ENCODE measurements at places on chromosomes 2 and 18.

GRCh38 chr2:149167941-149168340 is 129.4 kb downstream of the LYPD6B start:
- no peak for DNase-seq

GRCh38 chr18:3067165-3067661 is 54.3 kb upstream of the LPIN2 start:
- DNase-seq: no peak

DNA sequence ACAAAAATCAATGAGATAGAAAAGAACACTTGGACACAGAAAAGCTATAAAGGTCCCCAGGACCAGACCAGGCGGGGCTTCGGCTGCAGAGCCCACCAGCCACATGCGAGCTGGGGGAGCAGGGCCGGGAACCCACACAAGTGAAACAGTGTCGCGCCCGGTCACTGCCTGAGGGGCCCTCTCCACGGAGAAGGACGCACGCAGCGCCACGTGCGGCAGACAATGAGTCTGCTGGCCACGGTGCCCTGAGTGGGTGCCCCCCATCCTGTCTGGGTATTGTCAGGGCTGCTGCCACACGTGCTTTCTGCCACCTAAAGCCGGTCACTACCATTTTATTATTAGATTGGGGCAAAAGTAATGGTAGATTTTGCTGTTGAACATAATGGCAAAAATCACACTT is 207.9 kb upstream of the HDAC4 start:
- no peak for DNase-seq

DNA sequence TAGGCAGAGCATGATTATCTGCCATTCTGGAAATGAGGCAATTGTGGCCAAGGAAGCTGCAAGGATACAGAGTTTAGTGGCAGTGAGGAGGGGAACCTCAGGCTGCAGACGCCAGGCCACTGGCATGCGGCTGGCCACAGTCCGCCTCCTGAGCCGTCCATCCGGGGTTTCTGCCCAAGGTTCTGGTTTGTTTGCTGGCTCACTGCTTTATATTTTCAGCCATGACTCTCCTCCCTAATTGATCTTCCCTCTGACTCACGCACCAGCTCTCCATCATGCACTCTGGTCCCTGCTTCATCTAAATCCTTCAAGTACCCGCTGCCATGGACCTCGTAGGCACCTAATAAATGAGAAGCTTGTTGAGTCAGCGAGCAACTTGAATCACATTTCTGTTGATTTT is 107.8 kb upstream of the REV1 start:
- DNase-seq: no peak

DNA sequence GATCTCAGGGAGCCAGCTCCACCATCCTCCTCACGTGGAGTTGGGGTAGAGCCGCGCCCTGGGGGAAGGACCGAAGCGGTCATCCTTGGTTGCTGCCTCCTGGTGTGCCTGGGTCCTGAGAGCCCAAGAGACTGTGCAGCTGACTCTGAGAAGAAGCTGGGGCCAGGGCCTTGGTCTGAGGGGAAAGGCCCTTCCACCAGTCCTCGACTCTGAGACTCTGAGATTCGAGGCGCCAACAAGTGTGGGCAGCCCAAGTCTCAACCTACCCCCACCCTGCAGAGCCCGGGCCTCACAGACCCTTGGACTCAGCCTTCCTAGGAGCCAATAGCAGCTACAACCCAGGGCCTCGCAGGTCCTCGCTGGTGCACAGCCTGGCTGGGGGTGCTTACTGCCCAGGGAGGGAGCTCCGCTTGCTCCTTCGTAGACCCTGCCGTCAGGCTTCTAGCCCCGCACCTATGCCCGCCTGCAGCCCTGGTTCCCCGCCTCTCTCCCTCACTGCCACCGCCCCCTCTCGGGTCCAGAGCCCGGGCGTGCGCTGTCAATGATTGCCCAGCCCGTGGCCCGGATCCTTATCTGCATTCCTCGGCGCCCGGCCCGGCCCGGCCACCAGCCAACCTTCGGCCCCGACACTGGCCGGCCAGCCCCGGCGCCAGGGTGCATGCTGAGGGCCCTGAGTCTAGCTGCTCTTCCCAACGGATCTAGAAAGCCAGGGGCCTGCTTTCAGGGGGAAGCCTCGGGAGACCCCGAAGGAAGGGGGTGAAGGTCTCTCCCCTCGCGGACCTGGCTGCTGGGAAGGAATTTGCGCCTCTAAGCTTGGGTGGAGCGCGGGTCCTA is 2.0 kb downstream of the IHH start:
- DNase-seq: peak; percentile 74

DNA sequence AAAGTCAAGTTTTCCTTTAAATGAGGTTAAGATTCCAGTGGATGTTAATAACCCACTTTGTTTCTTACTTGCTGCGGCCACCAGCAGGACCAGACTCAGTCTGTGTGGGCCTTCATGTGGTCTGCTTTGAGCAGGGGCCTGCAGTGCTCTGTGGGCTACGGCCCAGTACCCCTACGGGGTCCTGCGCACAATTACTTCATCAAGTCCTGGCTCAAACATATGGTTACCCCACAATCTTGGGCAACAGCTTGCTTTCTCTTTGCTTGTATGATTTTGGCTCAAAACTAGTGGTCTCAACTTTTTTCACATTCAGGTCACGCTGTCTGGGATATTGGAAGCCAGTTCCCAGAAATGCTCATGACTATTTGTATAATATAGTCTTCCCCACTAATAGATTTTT is 64.2 kb downstream of the PTPN2 start:
- no peak for DNase-seq

GRCh38 chr2:11203480-11203879 is 48.2 kb downstream of the SLC66A3 start:
- no peak for DNase-seq

DNA sequence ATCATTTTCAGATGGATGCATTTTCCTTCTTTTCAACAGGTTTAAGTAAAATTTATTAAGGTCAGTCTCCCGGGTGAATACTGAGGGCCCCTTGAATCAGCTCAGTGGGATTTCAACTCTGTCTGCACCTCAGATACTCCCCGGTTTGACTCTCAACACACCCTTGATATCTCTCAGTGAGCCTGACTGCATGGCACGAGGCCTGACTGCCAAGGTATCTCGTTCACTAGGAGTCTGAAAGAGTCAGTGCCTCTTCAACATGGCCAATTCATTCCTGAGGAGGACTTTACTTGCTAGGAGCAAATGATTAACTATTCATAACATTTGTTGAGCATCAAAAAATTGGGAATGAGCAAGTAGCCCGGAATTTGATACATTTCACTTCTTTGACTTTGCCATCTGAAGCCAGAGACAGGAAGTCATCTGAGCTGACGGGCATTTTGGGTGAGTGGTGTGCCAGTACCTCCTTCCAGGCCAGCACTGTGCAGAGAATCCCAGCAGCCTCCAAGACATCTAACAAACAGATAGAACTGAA is 81.0 kb downstream of the VAPA start:
- no peak for DNase-seq

- DNase-seq: peak; percentile 59
Observed at GRCh38 chr2:120253021-120253882, 600 bp downstream of the RALB start.

DNA sequence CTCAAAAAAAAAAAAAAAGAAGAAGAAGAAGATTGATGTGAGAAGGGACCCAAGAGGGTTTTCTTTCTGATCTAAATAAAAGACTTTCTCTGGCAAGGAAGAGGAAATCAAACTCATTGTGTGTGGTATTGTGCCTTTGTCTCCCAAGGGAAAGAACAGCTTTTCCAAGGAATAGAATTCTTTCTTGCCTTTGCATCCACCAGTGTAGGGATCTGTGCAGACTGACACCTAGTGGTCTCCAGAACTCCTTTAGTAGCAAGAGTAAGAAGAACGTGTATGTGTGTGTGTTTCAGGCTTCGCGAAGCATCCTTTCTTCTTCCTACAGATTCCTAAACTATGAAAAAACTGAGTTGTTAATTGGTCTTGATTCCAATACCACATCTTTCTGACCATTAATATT is 33.5 kb upstream of the CRIM1 start:
- no peak for DNase-seq

DNA sequence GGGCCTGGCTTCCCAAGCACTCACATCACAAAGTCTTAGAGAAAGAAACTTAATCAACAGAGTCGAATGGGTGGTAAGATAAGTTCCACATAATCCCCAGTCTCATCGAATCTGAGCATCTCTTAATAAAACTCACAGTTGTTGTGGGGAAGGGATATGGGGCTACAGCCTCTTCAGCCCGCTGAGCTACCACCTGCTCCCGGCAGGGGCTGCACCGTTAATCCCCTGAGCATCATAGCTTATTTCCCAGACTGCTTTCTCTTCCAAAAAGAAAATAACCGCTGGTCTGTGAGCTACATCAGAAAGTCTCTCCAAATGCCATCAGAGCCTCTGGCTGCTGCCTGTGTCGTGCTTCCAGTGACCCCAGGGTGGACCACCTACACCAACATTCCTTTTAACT is 139.4 kb upstream of the CELF4 start:
- no peak for DNase-seq

GRCh38 chr2:56008661-56009431 is 85.3 kb upstream of the EFEMP1 start:
- DNase-seq: no peak

DNA sequence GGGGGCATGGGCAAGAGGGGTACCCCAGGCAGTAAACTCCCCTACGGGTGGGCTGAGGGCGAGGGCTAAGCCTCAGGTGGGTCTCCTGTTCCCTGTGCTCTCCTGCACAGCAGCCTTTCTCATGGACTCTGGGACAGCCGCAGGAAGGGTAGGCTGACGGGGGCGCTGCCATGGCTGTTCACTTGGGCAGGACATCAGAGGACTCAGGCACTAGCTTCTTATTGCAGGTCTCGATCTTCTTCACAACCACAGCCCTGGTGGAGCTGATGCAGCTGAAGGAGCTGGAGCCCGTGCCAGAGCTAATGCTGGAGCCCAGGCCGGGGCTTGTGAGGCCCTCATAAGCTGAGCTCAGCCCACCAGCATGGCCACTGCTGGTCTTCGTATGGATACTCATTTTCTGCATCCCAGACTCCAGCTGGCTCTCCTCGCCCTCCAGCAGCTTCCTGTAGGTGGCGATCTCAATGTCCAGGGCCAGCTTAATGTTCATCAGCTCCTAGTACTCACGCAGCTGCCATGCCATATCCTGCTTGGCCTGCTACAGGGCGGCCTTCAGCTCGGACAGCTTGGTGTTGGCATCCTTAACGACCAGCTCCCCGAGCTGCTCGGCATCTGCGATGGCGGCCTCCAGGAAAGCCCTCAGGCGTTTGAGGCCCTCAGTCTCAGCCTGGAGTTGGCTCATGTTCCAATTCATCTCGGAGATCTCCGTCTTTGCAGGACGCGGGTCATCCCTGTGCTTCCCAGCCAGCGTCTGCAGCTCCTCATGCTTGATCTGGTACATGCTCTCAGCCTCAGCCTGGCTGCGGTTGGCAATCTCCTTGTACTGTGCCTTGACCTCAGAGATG is 359.8 kb upstream of the SETBP1 start:
- no peak for DNase-seq

- no peak for DNase-seq
Observed at GRCh38 chr2:82089518-82089917, 1785.0 kb upstream of the LRRTM1 start.

GRCh38 chr2:44952143-44952805 is 10.8 kb downstream of the SIX3 start:
- DNase-seq: peak; percentile 47

DNA sequence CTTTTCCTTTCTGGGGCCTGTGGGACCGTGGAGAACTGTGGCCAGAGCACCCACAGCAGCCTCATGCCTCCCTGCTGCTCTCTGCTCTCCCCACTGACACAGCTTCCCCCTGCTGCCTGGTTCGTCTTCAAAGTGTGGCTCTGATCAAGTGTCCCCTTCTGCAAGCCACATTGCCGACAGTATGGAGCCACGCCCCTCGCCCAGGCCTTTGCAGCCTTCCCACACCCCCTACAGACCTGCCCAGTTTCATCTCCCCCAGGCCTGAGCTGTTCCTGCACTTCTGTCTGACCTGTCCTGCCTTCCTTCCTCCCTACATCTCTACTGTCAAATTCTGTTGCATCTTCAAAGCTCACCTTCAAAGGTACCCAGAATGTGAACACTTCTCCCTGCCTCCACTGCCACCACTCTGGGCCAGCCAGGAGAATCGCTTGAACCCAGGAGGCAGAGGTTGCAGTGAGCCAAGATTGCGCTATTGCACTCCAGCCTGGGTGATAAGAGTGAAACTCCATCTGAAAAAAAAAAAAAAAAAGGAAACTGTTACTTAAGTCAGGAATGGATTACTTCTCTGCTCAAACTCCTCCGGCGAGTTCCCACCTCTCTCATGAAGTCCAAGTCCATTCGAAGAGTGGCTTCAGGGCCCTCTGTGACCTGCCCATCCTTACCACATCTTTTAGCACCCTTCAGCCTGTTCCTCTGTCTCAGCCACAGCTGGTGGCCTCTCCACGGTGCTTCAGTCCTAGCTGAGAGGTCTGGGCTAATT is 29.0 kb upstream of the CATIP start:
- no peak for DNase-seq

DNA sequence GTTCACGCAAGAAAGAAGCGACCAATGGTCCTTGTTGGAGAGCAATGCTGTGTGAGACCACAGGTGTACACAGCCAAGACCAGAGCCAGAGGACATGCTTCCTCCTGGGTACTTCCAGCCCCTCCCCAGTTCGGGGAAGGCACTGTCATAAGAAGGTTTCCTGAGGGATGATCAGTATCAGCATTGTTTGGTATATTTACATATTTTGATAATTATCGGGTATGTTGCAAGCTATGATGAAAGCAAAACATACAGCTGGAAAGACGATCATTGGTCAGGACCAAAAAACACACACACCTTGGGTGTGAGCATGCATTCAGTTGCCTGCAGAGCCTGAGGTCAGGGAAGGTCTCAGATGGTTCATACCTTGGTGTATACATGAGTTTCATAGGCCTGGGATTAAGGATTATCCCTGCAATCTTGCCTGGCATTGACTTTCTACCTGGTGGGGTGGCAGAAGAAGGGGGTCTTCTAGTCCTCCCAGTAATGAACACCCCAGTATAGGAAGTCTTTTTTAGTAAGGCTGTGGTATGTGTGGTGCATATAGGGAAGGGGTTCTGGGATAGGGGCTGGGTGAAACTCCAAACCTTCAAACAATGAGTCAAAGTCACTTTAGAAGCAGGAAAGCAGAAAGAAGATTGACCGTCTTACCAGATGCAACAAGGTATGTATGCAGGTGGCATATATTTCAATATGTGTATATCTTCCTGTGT is 2.9 kb downstream of the SERPINB2 start:
- DNase-seq: no peak

DNA sequence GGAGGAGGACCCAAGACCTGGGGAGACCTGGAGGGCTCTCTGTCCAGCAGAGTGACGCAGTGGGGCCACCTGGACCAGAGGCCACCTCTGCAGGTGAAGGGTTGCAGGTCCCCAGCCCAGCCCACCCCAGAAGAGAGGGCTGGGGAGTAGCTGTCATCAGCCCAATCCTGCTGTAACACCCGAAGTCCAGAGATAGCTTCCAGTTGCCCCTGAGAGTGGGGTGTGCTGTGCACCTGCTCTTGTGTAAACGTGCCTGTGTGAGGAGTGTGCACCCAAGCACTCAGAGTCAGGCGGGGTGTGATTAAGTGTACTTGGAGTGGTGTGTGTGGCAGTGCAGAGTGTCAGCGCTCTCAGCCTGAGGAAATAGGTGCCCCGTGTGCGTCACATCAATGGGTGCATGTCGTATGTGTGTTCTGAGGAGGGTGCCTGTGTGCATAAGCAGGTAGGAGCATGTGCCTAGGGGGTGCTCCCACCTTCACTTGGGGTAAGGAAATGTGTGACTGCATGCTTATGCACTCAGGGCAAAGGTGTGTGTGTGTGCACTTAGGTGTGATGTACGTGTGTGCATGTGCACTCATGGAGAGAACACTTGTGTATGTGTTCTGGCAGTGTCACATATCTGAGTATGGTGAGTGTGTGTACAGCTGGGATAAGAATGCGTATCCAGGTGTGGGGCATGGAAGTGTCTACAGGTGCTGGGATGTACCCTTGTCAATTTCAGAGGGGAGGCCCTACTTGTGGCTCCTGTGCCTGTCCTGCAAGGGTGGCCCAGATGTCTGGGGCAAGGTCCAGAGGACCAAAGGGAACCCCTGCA is 672 bp downstream of the ATP6V1B1 start:
- no peak for DNase-seq

Measured in liver (tissue), 10 donors.